ENCODE measurements at places on chromosomes 1 and 21.

- no peak for DNase-seq
Measured at GRCh38 chr21:21301013-21301412, 302.8 kb downstream of the NCAM2 start.

- no peak for DNase-seq
Measured at GRCh38 chr1:61808968-61809367, 66.7 kb downstream of the PATJ start.

DNA sequence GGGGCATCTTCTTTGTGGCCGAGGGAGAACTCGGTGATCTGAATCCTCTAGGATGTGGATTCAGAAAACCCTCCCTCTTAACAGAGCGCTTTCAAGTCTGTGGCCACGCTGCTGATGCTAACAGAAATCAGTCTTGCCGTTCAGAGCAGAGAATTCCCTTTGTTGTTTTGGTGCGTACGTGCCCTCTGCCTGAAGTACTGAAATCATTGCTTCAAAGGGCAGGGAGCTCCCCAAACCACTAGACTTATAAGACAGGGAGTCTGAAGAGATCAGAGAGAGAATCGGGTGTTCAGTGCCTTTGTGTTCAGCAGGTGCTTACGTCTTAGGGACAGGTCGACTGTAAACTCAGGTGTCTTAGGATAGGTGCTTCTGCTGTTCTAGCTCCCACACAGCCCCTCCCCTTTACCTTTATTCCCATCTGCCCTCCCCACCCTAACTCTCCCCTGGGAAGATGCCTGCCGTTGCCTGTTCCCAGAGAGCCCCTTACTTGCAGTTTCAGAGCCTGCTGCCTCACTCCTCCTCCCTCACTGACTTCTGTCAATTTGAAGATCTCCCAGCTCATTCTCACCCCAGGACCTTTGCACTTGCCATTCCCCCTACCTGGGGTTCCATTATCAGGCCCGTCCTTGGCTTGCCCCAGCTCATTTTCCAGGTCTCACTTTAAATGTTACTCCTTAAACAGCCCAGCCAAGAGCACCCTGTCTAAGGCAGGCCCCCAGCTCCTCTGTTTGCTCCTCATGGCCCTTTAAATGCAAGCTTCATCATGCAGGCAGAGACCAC is 143.0 kb downstream of the CAMTA1 start:
- no peak for DNase-seq

DNA sequence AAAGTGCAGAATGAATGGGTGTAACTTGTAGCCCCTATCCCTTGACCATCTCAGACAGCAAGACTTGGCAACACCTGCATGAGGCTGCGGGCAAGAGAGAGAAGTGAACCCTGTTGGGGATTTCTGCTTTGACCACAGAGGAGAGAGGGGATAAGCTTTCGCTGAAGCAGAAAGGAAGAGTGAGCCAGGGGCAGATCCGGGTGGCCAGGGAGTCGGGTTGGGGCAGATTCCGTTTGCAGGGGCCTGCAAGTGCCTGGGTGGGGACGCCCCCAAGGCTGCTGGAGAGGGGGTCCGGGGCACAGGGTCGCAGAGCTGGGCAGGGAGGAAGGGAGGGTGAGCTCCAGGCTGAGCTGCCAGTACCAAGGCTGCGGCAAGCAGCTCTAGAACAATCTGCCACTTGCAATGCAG is 25.3 kb upstream of the PIK3CD start:
- no peak for DNase-seq

All from nephron progenitor cell (in vitro differentiated cells).